ENCODE measurements at places on chromosomes 3 and 15.

GRCh38 chr3:14623569-14624051 lies 28.0 kb upstream of the CCDC174 start:
- peak; percentile 43 for DNase-seq

DNA sequence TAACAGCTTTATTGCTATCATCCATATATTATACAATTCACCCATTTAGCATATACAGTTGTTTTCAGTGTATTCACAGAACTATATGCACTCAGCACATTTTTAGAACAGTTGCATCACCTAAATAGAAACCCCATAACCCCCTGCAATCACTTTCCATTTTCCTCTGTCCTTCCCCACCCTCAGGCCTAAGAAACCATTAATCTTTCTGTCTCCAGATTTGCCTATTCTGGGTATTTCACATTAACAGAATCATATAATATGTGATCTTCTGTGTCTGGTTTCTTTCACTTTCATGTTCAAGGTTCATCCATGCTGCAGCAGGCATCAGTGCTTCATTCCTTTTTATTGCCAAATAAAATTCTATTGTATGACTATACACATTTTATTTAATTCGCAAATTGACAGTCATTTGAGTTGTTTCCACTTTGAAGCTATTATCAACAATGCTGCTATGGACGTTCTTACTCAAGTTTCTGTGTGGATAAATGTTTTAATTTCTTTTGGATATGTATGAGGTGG lies 39.8 kb downstream of the ADAMTS17 start:
- no peak for DNase-seq

- no peak for DNase-seq
Observed at GRCh38 chr3:172239218-172239790, 199.9 kb downstream of the FNDC3B start.

DNA sequence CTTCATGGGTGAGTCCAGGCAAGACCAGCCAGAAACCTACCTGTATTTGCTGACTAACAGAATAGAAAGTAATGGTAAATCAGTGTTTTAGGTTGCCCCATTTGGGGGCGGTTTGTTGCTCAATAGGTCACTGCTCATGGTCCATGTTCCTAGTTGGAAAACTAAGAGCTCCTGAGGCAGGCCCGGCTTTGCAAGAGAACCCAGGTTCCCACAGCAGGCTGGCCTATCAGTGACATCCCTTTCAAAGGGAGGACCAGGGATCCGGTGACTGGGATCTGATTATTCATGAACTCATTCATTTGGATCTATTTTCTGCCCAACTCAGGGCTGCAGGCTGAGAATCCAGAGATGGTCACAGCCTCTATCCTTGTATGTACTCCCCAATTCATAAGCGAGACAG lies 163.9 kb downstream of the WNT7A start:
- DNase-seq = no peak

- peak; percentile 84 for DNase-seq
Observed at GRCh38 chr3:155664925-155665695, 79.8 kb downstream of the PLCH1 start.

DNA sequence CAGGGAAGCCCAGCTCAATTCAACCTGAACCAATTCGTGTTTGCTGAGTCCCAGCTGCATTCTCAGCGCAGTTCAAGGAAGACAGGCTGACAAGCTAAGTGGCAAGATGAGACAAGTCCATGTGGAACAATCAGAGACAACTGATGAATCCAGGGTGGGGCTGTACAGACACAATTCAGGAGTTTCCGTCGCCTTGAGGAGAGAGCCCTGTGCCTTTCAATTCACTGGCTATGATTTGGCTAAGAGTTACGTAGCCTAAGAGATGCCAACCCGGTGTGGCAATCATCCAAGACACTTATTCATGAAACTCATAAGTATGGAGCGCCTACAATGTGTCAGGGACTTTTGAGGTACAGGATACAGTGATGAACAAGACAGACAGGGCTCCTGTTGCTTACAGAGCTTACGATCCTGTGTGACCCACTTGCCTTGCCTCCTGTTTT lies 15.5 kb upstream of the ZBED2 start:
- no peak for DNase-seq

- no peak for DNase-seq
Observed at GRCh38 chr3:41581700-41582099, 380.2 kb downstream of the ULK4 start.

GRCh38 chr3:94423578-94423977 lies 360.7 kb downstream of the NSUN3 start:
- DNase-seq = peak; percentile 46

DNA sequence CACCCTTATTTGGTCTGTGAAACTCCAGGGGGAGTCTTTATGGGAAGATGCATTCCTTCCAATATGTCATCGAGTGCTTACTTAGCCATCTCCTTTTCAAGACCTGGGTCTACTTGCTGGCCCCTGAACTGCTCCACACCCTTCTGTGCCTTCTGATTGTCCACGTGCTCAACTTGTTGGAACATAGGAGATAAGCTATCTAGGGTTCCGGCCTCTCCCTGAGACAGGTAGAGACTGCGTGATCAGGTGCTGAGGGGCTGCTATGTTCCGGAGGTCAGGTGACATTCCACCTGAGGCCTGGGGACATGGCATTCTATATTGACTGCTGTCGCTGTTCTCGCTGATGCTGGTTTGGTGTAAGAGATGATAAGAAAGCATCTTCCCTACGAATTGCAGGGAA lies 65.6 kb downstream of the ATP1B3 start:
- DNase-seq = no peak

DNA sequence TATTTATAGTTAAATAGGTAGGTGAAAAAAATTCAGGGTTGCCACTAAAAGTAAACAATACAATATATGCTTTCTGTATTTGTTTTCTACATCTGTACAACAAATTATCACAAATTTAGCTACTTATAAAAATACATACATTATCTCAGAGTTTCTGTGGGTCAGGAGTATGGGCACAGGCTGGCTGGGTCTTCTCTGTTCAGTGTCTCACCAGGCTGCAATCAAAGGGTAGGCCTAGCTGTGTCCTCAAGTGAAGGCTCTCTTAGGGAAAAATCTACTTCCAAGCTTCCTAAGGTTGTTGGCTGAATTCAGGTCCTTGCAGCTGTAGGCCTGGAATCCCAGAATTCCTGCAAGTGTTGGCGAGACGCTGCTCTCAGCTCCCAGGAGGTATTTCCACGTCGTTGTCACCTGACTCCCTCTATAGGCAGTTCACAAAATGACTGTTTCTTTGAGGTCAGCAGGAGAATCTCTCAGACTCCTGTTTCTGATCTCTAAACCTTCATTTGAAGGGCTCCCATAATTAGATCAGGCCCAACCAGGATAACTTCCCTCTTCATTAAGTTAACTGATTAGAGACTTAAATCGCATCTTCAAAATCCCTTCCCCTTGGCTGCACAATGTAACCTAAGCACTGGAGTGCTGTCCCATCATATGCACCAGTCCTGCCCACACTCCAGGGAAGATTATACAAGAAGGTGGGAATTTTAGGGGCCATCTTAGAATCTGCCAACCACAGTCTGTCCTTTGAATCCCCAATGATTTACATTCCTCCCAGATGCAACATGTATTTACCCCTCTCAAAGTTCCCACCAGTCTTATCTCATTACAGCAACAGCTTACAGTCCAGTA lies 296.6 kb downstream of the SUCLG2 start:
- DNase-seq = peak; percentile 21

- peak; percentile 88 for DNase-seq
Observed at GRCh38 chr3:20574746-20575145, 388.7 kb upstream of the SGO1 start.

DNA sequence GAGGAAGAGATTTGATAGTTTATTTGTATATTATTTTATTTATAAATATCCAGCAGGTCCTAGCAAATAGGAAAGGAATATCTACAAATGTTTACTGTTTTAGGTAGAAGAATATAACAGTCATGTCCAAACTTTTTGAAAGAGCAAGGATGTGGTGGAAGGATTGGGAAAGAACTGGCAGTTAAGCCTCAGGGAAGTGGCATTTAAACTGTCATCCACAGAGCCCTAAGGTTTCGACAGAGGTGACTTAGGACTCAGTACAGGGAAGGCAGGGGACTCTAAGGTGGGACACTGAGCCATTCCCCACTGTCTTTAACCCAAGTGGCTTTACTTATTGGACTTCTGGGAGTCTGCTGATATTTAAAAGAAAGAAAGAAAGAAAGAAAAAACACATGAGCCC lies 11.8 kb upstream of the TMEM87A start:
- no peak for DNase-seq
